ENCODE measurements at places on chromosomes 11 and 22. TPM values are rescaled to one million over a fixed set of nuclear protein-coding genes. Genes with fewer than 3 reads are reported as not detected.

HOATZ gene
- 32.6 TPM for total RNA-seq

CEND1 gene
- 0.18 TPM for total RNA-seq

GGT1 gene
- 69.7 TPM for total RNA-seq

PKDREJ gene
- total RNA-seq: 0.06 TPM

APOL4 gene
- 9.8 TPM for total RNA-seq

PYGM gene
- 3.8 TPM for total RNA-seq

ANO5 gene
- 2.8 TPM for total RNA-seq

APOL5 gene
- total RNA-seq: not detected

CELSR1 gene
- total RNA-seq: 65.9 TPM

GNG3 gene
- total RNA-seq: 0.40 TPM

CCDC15 gene
- total RNA-seq: 1.2 TPM

C22orf15 gene
- 12.0 TPM for total RNA-seq

SCGB2A2 gene
- not detected for total RNA-seq

MOV10L1 gene
- 0.34 TPM for total RNA-seq

GSTT2 gene
- total RNA-seq: 4.9 TPM

KDM4E gene
- not detected for total RNA-seq

CALCB gene
- total RNA-seq: 0.11 TPM

MIF gene
- total RNA-seq: 751 TPM

GLYAT gene
- not detected for total RNA-seq

PUS3 gene
- 6.9 TPM for total RNA-seq

CNIH2 gene
- total RNA-seq: 3.4 TPM

DLG2 gene
- total RNA-seq: 24.1 TPM

MS4A12 gene
- not detected for total RNA-seq

CASP1 gene
- 50.8 TPM for total RNA-seq

CCDC89 gene
- 3.1 TPM for total RNA-seq

PTPRCAP gene
- total RNA-seq: 8.8 TPM

RPS19BP1 gene
- total RNA-seq: 50.0 TPM

GLYATL2 gene
- total RNA-seq: 0.40 TPM

Measured in lung (tissue), 17 donors.